BJ (cell line): ENCODE measurements at places on chromosomes 5 and 9.

GRCh38 chr9:6488395-6488794 is 75.4 kb downstream of the UHRF2 start:
- DNase-seq: no peak

DNA sequence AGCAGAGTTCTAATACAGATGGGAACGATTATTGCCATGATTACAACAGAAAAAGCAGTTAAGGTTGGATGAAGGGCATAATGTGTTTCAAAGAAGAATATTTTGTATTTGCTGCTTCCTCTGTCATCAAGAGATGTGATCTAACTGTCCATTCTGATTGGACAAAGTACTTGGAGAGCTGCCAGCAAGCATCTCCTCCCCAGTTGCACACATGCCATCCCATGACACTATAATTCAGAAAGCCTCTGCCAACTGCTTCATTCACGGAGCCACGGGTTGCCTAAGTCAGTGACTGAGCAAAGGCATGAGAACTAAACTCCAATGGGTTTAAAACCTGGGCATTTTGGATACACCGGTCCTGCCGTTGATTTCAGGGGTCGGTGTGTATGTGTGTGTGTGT is 253.8 kb downstream of the CRB2 start:
- DNase-seq: no peak

DNA sequence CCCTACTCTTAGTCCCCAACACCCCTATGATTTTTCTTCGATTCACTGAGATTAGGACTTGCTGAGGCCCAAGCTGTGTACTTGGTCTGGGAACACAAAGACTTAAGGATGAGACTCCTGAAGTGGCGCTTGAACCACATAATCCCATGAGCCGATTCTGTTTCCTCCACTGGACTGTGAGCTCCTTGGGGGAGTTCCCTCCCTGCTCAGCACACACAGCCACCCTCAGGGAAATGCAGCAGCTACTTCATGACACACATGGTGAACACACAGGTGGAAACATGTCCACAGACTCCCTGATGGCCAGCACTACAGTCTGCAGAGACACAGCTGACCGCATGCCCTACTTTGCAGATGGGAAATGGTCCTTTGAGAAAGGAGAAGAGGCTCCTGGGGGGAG is 101.1 kb downstream of the C5orf15 start:
- no peak for DNase-seq

GRCh38 chr9:36742264-36742663 is 169.6 kb downstream of the MELK start:
- no peak for DNase-seq

- no peak for DNase-seq
Measured at GRCh38 chr5:39428640-39429039, 3.9 kb upstream of the DAB2 start.

DNA sequence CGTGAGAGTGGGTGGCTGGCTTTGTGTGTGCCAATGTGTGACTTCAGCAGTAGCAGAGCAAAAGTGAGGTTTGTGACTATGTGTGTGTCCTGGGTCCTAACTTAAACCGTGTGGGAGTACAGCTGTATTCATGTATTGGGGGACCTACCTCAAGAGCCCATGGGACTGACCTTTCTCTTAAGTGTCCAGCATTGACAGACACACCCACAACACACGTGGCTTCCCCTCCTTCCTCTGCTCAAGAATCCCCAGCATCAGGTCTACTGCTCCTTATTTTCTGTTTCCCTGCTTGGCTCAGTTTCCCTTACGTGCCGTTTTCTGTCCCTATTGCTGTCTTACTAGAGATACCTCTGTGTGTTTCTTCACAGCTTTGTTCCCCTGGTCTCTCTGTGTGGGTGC is 616 bp downstream of the IL11RA start:
- DNase-seq: no peak

DNA sequence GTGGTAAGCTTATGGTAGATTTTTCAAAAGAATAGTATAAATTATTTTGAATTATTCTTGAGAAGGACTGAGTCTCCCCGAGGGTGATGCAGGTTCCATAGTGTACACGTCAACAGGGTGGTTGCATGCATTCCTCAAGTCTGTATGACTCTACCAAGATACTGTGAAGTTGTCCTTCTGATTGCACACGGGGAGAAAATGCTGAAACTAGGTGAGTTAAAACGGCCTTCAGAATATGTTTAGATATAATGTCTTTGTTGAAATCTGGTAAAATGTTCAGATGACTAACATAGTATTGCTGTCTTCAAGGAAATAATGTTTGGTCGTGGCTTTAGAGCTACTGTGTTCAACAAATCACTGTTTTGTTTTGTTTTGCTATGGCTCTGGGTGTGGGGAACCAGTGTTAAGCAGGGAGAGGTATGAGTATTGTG is 22.4 kb upstream of the TNFAIP8 start:
- DNase-seq: no peak
